ENCODE measurements at places on chromosomes 6 and 20. TPM values are rescaled to one million over a fixed set of nuclear protein-coding genes. Genes with fewer than 3 reads are reported as not detected.

HLA-DQA2 gene
- total RNA-seq, result 1.1 TPM

NMBR gene
- not detected for total RNA-seq

RAB44 gene
- total RNA-seq, result not detected

NKX2-2 gene
- not detected for total RNA-seq

GSTA2 gene
- not detected for total RNA-seq

CST1 gene
- total RNA-seq, result not detected

CFAP206 gene
- total RNA-seq, result not detected

SYNDIG1 gene
- not detected for total RNA-seq

CST5 gene
- not detected for total RNA-seq

LY6G6C gene
- not detected for total RNA-seq

VPS16 gene
- 57.8 TPM for total RNA-seq

SLC35D3 gene
- not detected for total RNA-seq

OXT gene
- 2.6 TPM for total RNA-seq

ADAM33 gene
- not detected for total RNA-seq

BAK1 gene
- total RNA-seq, result 16.3 TPM

AIF1 gene
- total RNA-seq, result 27.3 TPM

SSTR4 gene
- total RNA-seq, result not detected

PROKR2 gene
- not detected for total RNA-seq

LAMA4 gene
- total RNA-seq, result not detected

KCNQ5 gene
- 10.7 TPM for total RNA-seq

MTCH1 gene
- 137 TPM for total RNA-seq

CTAGE9 gene
- not detected for total RNA-seq

GFOD1 gene
- 2.0 TPM for total RNA-seq

ZNF341 gene
- total RNA-seq, result 6.8 TPM

ID1 gene
- total RNA-seq, result 1.3 TPM

HLA-DMB gene
- total RNA-seq, result 23.5 TPM

SNAP91 gene
- total RNA-seq, result not detected

LPA gene
- not detected for total RNA-seq

ADTRP gene
- 7.4 TPM for total RNA-seq

HLA-DRB1 gene
- 23.9 TPM for total RNA-seq

TMEM74B gene
- not detected for total RNA-seq

RBBP8NL gene
- total RNA-seq, result not detected

TMEM244 gene
- total RNA-seq, result not detected

FAM184A gene
- total RNA-seq, result 5.3 TPM

FAM83B gene
- total RNA-seq, result not detected

GCLC gene
- total RNA-seq, result 53.8 TPM

FGD2 gene
- total RNA-seq, result 7.2 TPM

PTGIS gene
- not detected for total RNA-seq

GPSM3 gene
- 274 TPM for total RNA-seq

MMP24 gene
- not detected for total RNA-seq

SALL4 gene
- not detected for total RNA-seq

CCND3 gene
- total RNA-seq, result 291 TPM

SLC2A10 gene
- total RNA-seq, result 0.83 TPM

PCSK2 gene
- not detected for total RNA-seq

ARFGEF2 gene
- 28.3 TPM for total RNA-seq

PTK7 gene
- total RNA-seq, result 22.2 TPM

NOL4L gene
- 66.1 TPM for total RNA-seq

HMGCLL1 gene
- total RNA-seq, result not detected

NNAT gene
- not detected for total RNA-seq

RIMS1 gene
- total RNA-seq, result not detected

RUNX2 gene
- 36.7 TPM for total RNA-seq

TRAPPC3L gene
- not detected for total RNA-seq

APMAP gene
- 46.2 TPM for total RNA-seq

ECT2L gene
- 0.26 TPM for total RNA-seq

RFX6 gene
- total RNA-seq, result not detected
